ENCODE measurements at places on chromosomes 16 and 17.

GRCh38 chr17:50362661-50363060 is 10.3 kb downstream of the MRPL27 start:
- DNase-seq = no peak

GRCh38 chr17:64007838-64008282 is 9.7 kb downstream of the PRR29 start:
- DNase-seq = no peak

- no peak for DNase-seq
Measured at GRCh38 chr16:24801761-24802302, 43.9 kb upstream of the SLC5A11 start.

DNA sequence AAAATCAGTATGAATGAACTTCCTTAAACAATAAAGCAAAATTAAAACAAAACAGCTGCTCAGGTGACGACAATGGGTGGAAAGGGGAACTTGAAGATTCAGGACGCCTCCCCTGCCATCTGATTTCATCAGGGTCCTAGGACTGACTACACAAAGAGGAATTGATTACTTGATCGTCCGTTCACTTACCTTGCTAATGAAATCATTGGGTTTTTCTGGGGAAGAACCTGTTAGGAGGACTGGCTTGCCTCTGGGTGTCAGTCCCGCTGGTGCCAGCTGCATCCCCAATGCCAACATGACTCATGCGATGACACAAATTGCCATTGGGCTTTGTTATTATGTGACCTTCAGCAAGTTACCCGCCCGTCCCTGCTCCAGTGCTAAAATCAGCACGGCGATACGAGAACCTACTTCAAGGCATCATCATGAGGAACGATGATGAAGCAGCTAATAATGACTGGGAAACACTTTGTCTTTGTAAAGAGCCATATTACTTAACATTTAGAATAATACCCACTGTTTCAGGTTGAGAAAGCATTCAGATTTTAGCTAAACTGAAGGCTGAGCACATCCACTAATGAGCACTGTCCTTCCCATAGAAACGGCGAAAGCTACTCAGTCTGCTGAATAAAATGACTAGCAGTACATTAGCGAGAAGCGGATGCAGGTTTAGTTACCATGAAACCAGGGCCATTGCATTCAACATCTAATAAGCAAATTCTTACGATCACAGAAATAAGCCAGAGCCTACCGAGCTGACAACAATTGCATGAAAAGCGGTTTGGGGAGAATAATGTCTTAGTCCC is 139.4 kb downstream of the ZFHX3 start:
- DNase-seq = no peak

DNA sequence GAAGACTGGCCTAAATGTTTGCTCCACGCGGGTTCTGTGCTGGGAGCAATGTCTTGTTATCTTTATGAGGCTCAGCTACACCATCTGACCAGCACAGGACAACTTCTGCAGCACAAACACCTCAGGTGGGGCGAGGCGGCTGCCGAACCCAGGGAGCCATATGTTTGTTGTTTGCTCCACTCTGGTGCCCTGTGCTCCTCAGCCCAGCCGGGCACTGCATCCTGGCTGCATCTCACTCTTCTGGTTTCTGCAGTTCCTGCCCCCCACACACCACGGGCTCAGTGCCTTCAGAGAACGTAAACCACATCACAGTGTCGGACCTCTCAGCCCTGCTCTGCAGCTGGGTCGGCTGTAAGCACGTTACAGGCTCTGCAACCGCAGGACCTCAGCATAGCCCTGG is 32.4 kb downstream of the MXRA7 start:
- no peak for DNase-seq

GRCh38 chr16:55447231-55447630 is 31.8 kb upstream of the MMP2 start:
- no peak for DNase-seq

GRCh38 chr16:27315333-27316037 is 1.7 kb downstream of the IL4R start:
- DNase-seq = no peak

GRCh38 chr17:48471817-48472410 is 41.9 kb upstream of the SKAP1 start:
- no peak for DNase-seq

GRCh38 chr17:32696426-32696825 is 180.5 kb downstream of the MYO1D start:
- no peak for DNase-seq

- no peak for DNase-seq
Measured at GRCh38 chr17:10072086-10072485, 126.3 kb downstream of the GAS7 start.

DNA sequence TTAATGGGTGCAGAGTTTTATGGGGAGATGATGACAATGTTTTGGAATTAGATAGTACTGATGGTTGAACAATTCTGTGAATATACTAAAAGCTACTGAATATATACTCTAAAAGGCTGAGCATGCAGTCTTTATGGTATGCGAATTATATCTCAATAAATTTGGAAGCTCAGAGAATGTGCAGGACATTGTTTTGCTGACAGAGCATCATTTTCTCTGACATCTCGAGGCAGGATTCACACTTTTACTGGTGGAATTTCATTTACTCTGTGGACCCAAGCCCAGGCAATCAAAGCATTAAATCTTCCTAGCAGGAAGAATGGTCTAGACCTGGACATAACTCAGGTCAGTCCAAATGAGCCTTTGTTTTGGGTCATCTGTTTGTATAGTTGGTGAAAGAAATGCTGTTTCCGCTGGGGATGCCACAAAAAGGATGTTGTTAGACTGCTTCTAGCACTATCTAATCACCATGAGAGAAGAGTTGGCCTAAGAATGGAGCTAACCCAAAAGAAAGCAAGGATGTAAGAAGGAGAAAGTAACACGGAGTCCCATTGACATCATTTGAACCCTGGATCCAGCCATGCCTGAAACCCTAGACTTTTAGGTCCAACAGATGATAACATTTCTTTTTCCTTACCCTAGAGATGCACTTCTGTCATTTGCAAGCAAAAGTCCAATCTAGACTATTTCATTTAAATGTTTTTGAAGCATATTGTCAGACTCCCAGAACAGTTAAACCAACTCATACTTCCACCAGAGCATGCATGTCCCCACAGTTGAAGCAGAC is 18.8 kb upstream of the USP10 start:
- DNase-seq = no peak

DNA sequence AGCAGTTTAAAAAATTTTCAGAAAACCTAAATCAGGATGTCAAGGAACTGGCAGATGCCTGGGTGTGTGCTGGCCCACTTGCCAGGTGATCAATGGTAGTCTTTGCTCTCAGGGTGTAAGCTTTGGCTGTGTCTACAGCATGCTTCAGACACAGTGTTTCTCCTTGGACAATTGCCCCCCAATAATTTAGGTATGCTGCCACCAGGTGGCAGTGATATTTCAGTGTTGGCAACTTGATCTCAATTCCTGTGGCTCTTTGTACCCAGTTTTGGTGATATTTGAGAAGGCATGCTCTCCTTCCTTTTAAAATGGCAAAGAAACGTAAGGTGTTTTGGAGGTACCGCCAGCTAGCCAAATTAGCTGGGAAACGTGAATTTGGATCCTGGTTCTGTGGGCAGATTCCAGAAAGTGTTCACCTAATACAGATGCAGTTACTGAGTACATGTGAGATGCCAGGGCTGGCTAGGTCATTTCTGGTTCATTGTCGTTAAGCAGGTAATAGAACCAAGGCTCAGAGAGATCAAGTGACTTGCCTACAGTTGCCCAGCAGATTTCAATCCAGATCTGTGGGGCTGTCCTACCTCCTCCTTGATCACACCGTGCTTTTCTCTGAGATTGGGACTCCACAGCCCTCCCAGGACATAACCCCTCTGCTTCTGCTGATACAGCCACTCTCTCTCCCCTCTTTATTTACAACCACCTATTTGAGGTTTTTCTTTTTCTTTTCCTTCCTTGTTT is 155.6 kb upstream of the PLCG2 start:
- no peak for DNase-seq

- no peak for DNase-seq
Measured at GRCh38 chr17:10141436-10141835, 57.0 kb downstream of the GAS7 start.

DNA sequence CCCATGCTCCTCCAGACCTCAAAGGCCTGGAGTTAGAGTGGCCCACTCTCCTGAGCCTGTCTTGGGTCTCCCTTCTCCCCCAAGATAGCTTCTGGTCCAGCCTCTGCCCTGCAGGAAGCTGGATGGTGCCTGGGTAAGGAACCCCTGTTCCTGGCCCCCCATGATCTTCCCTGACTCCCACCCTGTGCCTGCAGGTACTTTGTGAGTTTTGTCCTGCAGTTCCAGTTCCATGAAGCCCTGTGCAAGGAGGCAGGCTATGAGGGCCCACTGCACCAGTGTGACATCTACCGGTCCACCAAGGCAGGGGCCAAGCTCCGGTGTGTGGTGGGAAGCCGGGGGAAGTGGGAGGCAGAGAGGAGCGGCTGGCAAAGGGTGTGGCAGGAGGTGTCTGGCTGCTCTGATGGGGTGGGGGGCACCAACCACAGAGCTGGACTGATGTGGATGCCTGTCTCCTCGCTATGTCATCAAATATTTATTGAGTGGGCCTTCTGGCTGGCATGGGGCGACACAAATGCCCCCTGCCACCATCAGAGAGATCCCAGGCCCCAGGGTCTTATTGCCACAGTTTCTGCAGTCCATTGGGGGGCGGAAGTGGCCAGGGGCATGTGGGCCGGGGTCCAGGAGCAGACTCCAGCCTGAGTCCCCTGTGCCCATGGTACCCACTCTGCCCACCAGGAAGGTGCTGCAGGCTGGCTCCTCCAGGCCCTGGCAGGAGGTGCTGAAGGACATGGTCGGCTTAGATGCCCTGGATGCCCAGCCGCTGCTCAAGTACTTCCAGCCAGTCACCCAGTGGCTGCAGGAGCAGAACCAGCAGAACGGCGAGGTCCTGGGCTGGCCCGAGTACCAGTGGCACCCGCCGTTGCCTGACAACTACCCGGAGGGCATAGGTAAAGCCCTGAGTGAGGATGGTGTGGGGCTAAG is 7.1 kb downstream of the ACE start:
- no peak for DNase-seq

GRCh38 chr16:81818568-81818896 is 39.4 kb downstream of the PLCG2 start:
- DNase-seq = no peak

DNA sequence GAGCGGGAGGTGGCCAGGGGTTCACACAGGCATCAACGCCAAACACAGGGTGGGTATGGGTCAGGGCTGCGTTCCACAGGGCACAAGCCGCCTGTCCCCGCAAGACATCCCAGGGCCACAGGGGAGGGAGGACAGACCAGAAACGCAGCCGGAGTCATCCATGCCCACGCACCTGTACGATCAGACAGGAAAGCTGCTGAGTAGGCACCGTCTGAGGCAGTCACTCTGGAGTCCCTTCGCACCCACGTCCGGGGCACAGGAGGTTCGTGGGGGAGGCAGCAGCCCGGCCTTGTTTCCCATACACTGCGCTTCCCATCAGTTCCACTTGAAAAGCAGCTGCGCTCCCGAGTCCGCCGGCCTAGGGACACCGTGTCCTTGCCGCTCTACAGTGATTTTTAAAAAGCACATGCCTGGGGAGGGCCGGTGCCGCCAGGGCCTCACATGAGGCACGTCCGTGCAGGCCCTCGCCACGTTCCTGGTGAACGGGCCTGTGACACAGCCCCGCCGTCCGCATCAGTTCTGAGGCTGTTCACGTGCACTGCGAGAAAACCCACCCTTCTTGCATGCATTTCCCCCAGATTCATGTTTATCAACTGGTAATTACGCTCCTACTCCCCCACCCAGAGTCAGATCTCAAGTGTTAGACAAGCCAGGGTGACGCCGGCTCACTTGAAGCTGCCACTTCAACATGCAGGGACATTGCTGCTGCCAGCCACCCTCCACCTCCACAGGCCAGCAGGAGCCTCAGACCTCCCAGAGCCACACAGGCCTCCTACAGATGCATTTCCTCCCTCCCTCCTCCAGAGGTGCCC is 34.8 kb downstream of the WDR45B start:
- no peak for DNase-seq

GRCh38 chr16:67963292-67963661 is 5.2 kb downstream of the SLC12A4 start:
- DNase-seq = no peak

DNA sequence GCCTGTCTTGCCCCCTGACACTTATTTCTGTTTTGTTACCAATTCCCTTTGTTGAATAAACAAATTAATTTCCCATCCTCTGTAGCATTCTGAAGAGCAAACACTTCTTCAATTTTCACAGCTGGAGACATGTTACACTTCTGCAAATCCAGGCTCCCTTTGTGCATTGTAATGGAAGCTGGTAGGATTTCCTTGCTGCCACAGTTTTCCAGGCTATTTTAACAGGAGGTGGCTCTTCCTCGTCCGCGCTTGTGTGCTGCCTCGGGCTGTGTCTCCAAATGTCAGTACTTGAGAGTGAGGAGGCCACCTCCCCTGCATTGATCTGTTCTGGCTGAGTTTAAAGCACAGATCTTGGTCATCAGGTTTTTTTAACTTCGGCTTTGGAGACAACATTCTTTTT is 40.0 kb downstream of the SOST start:
- no peak for DNase-seq

DNA sequence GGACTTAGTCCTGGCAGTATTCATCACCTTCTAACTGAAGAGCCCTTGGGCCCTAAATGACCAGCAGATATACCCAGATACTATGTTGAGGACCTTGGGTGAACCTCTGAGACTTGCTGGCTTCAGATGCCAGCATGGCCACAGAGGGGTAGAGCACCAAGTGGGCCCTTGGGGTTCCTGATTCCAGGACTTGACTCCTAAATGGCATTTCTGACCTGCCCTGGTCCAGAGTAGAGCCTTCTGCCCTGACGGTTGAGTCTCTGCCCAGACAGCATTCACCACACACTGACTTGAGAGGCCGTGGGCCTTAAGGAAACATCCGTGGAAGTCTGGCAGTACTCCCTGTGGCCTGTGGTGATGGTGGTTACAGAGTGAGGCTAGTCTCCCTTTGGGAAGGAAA is 2.8 kb upstream of the APPBP2 start:
- DNase-seq = no peak

- DNase-seq = no peak
Measured at GRCh38 chr17:1627182-1627981, 1.3 kb downstream of the SLC43A2 start.

- DNase-seq = no peak
Measured at GRCh38 chr17:29086628-29087332, 43.8 kb downstream of the PIPOX start.
